ENCODE measurements at places on chromosomes 16 and 17.
A peak's percentile ranks its signal among the peaks of the same experiment; 100 is the strongest.

DNA sequence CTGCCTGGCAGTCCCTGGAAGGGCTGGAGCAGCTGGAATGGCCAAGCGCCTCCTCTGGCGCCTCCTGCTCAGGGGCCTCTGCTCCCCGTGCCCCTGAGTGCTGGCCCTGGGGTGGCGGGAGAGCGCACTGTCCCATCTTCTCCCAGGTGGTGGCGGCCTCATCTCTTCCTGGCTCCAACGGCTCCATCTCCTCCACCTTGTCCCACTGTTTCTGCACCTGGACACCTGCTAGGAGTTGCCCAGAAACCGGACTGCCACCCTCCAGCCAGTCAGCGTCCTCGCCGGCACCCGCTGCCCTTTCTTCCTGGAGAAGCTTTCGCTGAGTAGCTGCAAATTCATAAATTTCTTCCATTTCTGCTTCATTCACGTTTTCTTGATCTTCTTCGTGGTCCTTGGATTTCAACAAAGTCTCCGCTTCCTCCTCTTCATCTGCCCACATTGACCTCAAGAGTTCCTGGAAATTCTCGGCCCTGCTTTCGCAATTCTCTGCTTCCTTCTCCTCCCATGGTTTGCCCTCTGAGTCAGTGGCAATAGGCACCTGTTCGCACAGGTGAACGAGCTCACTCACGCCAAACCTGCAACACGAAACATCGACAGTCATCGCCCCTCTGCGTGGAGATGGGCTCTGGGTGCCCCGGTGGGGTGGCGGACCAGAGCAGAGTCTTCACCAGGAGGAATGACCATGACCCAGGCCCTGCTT is 13.7 kb upstream of the NLRC3 start:
- DNase-seq = no peak

DNA sequence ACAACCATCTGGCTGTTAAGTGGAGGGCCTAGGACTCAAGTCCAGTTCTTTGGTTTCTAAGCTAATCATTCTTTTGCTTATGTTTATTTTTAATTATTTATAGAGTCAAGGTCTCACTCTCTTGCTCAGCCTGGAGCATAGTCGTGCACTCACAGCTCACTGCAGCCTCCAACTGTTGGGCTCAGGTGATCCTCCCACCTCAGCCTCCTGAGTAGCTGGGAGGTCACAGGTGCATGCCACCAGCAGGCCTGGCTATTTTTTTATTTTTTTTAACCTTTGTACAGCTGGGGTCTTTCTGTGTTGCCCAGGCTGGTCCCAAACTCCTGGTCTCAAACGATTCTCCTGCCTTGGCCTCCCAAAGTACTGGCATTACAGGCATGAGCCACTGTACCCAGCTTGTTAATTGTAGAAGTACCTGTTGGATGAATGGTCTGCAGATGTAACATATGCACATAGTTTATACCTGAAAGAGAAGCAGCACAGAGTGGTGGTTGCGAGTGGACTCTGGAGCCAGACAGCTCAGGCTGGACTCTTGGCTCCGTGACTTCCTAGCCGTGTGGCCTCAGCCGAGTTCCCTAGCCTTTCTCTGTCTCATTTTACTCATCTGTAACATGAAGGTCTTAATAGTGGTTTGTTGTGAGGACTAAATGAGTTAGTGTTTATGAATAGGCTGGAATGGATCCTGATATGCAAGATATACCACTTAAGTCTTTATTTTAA is 337.5 kb downstream of the SNX29 start:
- no peak for DNase-seq

DNA sequence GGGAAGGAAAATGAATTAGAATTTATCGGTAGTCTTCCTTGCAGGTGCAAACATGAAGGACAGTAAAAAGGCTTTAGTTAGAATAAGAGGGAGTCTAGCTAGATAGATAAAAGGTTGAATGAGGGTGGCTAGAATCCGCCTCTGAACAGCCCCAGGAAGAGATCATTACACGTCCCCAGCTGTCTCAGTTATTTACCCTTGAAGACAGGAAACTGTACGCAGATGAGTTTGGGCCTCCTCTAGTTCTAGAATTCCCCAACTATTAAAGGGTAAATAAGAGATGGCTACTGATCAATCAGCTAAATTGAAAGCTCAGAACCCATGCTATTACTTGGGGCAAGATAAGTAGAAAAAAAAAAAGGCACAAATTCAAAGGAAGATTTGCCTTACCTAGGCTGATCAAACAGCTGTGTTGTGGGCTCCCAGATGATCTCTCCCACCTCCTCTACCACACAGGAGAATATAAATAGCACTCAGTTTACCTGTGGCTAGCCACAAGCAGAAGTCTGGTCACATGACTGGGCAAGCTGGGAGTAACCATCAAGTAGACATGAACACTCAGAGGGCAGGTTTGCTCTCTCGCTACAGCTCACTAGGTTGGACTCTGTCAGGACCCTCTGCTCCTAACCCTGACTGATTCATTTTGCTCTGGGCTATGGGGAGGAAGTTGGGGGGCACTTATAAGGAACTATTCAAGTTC is 17.0 kb downstream of the FAM117A start:
- peak; percentile 31 for DNase-seq

DNA sequence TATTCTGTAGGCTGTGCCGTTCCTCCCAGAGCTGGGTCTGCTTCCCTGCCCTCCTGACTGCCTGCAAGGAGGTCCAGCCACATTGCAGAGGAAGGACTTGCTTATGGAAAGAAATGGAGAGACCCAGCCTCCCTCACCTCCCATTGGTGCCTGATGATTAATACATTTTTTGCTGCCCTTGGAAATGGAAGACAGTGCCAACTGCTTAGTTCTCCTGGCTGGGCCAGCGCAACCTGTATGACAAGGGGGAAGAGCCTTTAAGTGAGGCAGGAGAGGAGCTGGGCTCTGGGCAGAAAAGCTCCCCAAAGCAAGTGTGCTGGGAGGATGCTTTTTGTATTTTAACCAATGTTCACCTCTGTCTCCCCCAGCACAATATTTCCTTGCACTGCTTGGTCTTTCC is 238.5 kb downstream of the SOX9 start:
- no peak for DNase-seq

DNA sequence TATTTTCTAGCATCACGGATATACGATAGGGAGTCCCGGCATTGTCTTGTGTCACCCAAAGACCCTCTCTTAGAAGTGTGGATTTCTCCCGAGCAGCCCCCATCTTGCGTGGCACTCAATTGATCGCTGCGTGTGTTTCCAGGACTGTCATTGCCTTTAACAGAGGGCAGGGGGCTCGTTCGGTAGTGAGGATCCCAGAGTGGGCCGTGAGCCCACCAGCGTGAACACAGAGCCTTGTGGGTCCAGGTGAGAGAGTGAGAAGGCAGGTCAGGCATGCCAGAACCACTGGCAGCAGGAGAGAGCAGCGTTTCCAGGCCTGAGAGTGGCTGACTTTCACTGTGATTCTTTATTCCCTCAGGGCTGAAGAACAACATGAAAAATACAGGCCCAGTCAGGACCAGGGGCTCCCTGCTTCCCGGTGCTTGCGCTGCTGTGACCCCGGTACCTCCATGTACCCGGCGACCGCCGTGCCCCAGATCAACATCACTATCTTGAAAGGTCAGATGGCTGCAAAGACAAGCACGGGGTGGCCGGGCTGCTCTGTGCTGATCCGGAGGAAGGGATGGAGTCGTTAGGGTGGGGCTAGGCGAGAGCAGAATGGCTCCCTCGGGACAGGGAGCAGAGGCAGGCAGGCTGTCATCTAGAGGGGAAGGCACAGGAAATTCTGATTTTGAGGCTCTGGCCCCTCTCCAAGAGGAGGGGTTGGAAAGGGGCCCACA is 22.4 kb downstream of the C1QTNF1 start:
- no peak for DNase-seq

- DNase-seq = peak; percentile 62
Measured at GRCh38 chr17:35433075-35433894, 985 bp upstream of the SLFN12 start.

- DNase-seq = no peak
Measured at GRCh38 chr16:28878083-28878926, at the start of gene ATP2A1. ATP2A1 (plus strand) TSS chr16:28878488; CDS start chr16:28878672, 184 bp downstream.

DNA sequence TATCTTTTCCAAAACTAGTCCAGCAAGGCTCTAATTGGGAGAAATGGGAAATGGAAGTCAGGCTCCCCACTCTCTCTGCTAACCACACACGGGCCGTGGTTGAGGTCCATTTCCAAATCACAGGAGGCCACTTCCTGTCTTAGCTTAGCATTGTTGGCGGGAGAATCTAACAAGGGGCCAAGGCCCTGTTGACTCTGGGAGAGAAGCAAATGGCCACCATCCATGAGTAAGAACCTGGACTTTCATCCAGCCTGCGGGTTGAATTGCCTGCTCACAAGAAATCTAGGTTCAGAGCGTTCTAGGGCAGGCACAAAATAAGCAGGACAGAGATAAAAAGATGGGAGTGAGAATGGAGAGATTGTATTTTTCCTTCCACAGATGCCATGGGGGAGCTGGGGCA is 5.7 kb downstream of the FAM20A start:
- no peak for DNase-seq

DNA sequence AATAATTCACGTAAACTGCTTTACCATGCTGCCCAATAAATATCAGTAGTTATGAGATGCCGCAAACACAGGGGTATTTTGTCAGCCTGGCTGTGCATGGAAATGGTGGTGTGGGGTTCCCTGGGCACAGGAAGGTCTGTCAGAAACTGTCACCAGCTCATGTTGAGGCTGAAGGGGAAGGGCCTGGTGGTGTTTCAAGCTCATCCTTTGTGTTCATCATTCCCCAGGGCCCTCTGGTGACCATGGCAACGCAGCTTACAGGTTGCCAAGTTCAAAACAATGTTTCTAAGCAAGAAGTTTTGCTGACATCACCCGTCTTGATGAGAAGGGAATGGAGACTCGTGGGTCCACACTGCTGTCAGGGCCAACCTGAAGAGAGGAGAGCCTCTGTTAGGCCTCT is 348.9 kb upstream of the C16orf82 start:
- DNase-seq = no peak

DNA sequence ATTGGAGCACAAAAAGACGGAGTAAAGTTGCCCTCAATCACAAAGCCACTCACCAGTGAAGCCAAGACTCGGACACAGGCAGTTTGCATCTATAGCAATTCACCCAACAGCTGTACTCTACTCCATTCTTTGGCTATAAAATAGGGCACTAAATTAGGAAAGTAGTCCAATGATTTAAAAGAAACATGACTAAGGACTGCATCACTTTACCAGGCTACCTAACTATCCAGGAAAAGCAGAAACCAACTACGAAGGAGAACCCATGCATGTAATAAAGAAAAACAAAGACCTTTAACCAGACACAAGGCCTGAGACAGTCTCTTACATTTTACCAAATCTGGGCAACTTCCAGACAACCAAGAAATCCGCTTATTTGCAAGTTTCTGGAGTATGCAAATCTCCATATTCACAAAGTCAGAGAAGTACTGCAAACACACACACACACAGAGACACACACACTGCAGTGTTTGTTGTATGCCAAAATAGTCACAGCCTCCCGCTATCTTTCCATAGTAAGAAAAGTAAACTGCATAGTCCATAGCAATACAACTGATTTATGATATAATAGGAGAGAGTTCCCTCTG is 59.8 kb downstream of the CDH11 start:
- DNase-seq = no peak

DNA sequence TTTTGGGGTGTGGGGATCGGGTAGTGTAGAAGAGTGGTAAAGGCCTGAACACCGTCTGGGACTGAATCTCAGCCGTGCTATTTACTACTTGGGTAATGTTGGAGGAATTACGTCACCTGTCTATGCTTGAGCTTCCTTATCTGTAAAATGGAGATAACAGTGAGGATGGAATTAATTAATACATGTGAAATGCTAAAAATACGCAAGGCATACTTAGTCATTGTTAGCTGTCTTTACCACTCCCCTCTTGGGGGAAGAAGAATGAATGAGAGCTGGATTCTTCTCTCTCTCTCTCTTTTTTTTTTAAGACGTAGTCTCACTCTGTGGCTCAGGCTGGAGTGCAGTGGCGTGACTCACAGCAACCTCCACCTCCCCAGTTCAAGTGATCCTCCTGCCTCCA is 41.1 kb upstream of the TANGO6 start:
- DNase-seq = no peak

- DNase-seq = no peak
Measured at GRCh38 chr17:43531955-43532354, 14.2 kb downstream of the ETV4 start.

GRCh38 chr17:72702136-72702735 is 390.3 kb downstream of the SLC39A11 start:
- no peak for DNase-seq

- DNase-seq = no peak
Measured at GRCh38 chr17:37174205-37174604, 201.6 kb upstream of the C17orf78 start.

GRCh38 chr17:29165800-29166506 is 14.2 kb downstream of the MYO18A start:
- no peak for DNase-seq

DNA sequence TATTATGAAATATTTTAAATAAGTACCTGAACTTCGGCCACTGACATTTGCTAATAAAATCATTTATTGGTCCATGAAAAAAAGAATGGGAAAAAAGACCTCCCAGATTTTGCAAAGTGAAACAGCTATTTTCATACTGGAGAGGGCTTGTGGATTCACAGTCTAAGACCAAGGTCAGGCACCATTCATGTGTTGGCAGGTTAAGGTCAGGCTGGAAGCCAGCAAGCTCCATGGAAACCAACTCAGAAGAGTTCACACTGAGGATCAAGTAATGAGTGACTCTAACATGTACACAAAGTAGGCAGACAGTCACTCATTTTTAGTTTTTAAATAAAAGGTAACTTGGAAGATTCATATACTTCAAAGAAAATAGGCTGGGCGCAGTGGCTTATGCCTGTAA is 3.4 kb downstream of the DNAJA2 start:
- DNase-seq = no peak

GRCh38 chr16:29676989-29677785 is 1.8 kb upstream of the QPRT start:
- no peak for DNase-seq

GRCh38 chr16:8751481-8752311 is 45.7 kb downstream of the TMEM186 start:
- DNase-seq = no peak

GRCh38 chr16:65704866-65705265 is 583.0 kb upstream of the CDH11 start:
- DNase-seq = no peak

- DNase-seq = no peak
Measured at GRCh38 chr16:66373667-66374066, 7.2 kb downstream of the CDH5 start.

DNA sequence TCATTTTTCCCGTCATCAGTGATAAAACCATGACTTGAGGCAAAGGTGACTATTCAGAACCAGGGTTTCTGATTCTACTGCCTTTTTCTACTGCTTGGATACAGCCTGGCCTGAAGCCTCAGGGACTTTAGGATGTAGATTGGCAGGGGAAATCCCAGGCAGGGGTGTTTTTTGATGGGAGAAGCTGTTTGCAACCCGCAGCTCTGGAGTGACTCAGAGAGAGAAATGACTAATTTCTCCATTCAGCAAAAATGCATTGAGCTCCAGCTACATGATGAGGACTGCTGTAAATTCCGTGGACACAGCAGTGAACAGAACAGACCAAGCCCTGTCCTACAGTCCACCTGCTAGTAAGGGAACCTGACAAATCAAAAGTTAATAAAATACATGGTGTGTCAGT is 560.6 kb downstream of the CDH13 start:
- DNase-seq = no peak

- DNase-seq = no peak
Measured at GRCh38 chr17:77786740-77787505, 171.6 kb upstream of the TNRC6C start.

GRCh38 chr17:42680331-42680808 is 1.3 kb downstream of the CCR10 start:
- DNase-seq = no peak

- DNase-seq = no peak
Measured at GRCh38 chr17:75059369-75060345, 12.6 kb downstream of the KCTD2 start.

GRCh38 chr17:68176718-68177117 is 71.1 kb upstream of the AMZ2 start:
- DNase-seq = no peak
